Upper lobe of right lung (tissue), 1 donor: ENCODE measurements at places on chromosomes 7 and 10.

- no peaks in the 10 kb centered on the region for H3K36me3 ChIP-seq
- H3K27me3 ChIP-seq: no peaks in the 10 kb centered on the region
- DNase-seq: no peak
- no peaks in the 10 kb centered on the region for H3K4me1 ChIP-seq
Observed at GRCh38 chr7:74514131-74514591, 60.5 kb downstream of the GTF2IRD1 start.

DNA sequence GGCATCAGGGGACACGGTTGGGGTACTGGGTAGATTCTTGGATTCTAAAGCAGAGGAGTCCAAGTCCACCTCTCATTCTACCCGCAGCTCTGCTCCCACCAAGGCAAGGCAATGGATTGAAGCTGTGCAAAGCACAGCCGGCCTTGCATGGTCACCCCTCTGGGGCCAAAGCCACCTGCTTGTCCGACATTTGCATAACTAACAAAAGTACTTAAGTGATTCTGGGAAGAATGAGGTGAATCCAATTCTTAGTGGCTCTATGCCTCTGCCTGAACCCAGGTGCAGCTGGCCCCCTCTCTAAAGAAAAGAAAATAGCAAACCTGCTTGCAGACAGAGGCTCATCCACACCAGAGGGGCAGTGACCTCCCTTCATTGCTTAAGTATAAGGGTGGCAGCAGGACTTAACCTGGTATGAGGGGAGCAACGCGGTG is 10.7 kb upstream of the COBL start:
- H3K27ac ChIP-seq: no peak overlapping the region
- no peaks in the 10 kb centered on the region for H3K27me3 ChIP-seq
- H3K4me3 ChIP-seq: no peak overlapping the region
- no peaks in the 10 kb centered on the region for H3K36me3 ChIP-seq

GRCh38 chr10:132208462-132209050 is 21.8 kb downstream of the DPYSL4 start:
- H3K27ac ChIP-seq: no peak overlapping the region
- DNase-seq: no peak
- no peak overlapping the region for H3K4me3 ChIP-seq
- no peaks in the 10 kb centered on the region for H3K4me1 ChIP-seq

DNA sequence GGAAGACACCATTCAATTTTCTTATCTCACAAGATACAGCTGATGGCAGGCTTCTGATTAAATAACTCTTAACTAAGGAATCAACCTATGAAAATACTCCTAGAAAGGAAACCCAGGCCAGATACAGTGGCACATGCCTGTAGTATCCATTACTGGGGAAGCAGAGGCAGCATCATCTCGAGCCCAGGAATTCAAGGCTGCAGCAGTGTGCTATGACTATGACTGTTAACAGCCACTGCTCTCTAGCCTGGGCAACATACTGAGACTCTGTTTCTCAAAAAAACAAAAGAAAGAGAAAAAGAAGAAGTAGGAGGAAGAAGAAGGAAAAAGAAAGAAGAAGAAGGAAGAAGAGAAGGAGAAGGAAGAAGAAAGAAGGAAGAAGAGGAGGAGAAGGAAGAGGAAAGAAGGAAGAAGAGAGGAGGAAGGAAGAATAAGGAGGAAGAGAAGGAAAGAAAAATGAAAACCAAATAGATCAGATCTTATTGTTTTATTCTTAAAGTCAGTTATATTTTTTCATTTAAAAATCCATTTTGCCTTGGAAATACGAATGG is 18.0 kb downstream of the DPY19L1 start:
- no peaks in the 10 kb centered on the region for H3K27me3 ChIP-seq
- DNase-seq: no peak
- peaks cover 11% of the 10 kb centered on the region for H3K36me3 ChIP-seq
- H3K4me3 ChIP-seq: no peak overlapping the region
- H3K4me1 ChIP-seq: no peaks in the 10 kb centered on the region

GRCh38 chr10:46542567-46543465 is 13.6 kb downstream of the GPRIN2 start:
- no peak overlapping the region for H3K27ac ChIP-seq
- no peaks in the 10 kb centered on the region for H3K36me3 ChIP-seq
- H3K27me3 ChIP-seq: peaks cover 7% of the 10 kb centered on the region
- H3K4me3 ChIP-seq: no peak overlapping the region
- peaks cover 20% of the 10 kb centered on the region for H3K4me1 ChIP-seq
- DNase-seq: peak; percentile 66

GRCh38 chr10:79440281-79440680 is 5.1 kb downstream of the ZCCHC24 start:
- peaks cover 40% of the 10 kb centered on the region for H3K4me1 ChIP-seq
- no peak overlapping the region for H3K27ac ChIP-seq
- no peaks in the 10 kb centered on the region for H3K27me3 ChIP-seq
- no peaks in the 10 kb centered on the region for H3K36me3 ChIP-seq
- no peak overlapping the region for H3K4me3 ChIP-seq

- H3K4me3 ChIP-seq: no peak overlapping the region
- no peaks in the 10 kb centered on the region for H3K36me3 ChIP-seq
- DNase-seq: no peak
- peaks cover 4% of the 10 kb centered on the region for H3K4me1 ChIP-seq
Observed at GRCh38 chr10:18195060-18195799, 55.0 kb downstream of the CACNB2 start.

GRCh38 chr10:61837755-61838171 is 63.7 kb upstream of the ARID5B start:
- H3K4me1 ChIP-seq: peaks cover 30% of the 10 kb centered on the region
- no peak for DNase-seq
- H3K4me3 ChIP-seq: no peak overlapping the region
- no peaks in the 10 kb centered on the region for H3K36me3 ChIP-seq
- H3K27ac ChIP-seq: peak overlapping the region; percentile 63
- no peaks in the 10 kb centered on the region for H3K27me3 ChIP-seq

- no peaks in the 10 kb centered on the region for H3K4me1 ChIP-seq
- no peak overlapping the region for H3K4me3 ChIP-seq
- no peaks in the 10 kb centered on the region for H3K36me3 ChIP-seq
- no peak for DNase-seq
Observed at GRCh38 chr7:72321081-72321480, 91.1 kb downstream of the CALN1 start.

DNA sequence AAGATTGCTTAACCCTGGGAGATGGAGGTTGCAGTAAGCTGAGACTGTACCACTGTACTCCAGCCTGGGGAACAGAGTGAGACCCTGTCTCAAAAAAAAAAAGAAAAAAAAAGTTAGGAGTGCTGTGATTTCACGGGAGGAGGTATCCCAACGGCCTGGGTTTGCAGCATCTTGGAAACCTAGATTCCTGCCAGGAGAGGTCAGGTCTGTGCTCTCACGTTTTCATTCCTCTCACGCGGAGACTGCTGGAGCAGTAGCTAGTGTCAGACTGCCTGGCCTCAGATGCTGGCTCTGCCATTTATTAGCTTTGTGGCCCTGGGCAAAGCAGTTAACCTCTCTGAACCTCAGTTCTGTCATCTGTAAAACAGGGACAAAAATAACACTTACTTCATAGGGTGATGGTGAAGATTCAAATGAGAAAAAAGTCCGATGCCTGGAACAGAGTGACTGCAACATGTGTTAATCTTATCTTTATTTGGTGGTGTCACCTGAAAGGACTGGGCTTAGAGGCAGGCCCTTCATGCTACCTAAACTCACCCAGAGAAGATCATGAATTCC is 94.9 kb downstream of the GAD2 start:
- no peak overlapping the region for H3K27ac ChIP-seq
- H3K36me3 ChIP-seq: no peaks in the 10 kb centered on the region
- H3K27me3 ChIP-seq: peaks cover 4% of the 10 kb centered on the region
- no peak for DNase-seq

GRCh38 chr7:137848095-137848494 is 1.3 kb upstream of the DGKI start:
- H3K4me3 ChIP-seq: no peak overlapping the region
- no peaks in the 10 kb centered on the region for H3K36me3 ChIP-seq
- DNase-seq: no peak

DNA sequence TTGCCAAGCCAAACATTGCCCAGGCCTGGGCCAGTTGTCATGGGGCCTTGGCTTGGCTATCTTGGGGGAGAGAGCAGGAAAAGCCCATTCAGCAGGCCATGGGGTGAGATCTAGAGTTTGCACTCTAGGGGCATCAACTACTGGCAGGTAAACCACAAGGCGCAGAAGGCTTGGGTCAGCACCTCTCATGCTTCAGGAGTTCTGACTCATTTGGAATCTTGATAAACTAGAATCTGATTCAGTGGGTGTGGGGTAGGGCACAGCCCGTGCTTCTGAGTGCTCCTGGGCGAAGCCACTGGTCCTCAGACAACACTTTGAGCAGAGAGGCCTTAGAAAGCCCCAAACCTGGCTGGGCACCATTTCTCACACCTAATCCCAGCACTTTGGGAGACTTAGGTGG is 81.1 kb downstream of the RGS10 start:
- no peak overlapping the region for H3K4me3 ChIP-seq
- DNase-seq: no peak
- H3K4me1 ChIP-seq: no peaks in the 10 kb centered on the region
- peaks cover 5% of the 10 kb centered on the region for H3K36me3 ChIP-seq

GRCh38 chr10:130257897-130258296 is 121.7 kb downstream of the GLRX3 start:
- no peaks in the 10 kb centered on the region for H3K36me3 ChIP-seq
- no peaks in the 10 kb centered on the region for H3K27me3 ChIP-seq
- no peak overlapping the region for H3K4me3 ChIP-seq
- H3K4me1 ChIP-seq: no peaks in the 10 kb centered on the region
- no peak for DNase-seq

DNA sequence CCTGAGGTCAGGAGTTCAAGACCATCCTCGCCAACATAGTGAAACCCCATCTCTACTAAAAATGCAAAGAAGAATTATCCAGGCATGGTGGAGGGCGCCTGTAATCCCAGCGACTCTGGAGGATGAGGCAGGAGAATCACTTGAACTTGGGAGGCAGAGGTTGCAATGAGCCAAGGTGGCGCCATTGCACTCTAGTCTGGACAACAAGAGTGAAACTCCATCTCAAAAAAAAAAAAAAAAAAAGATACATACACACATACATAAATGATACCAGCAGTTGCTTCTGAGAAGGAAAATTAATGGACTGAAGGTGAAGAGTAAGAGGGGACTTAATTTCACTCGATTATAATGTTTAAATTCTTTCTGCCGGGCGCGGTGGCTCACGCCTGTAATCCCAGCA is 40.2 kb upstream of the PAX2 start:
- H3K27me3 ChIP-seq: peaks cover 63% of the 10 kb centered on the region
- no peak overlapping the region for H3K27ac ChIP-seq
- no peaks in the 10 kb centered on the region for H3K4me1 ChIP-seq
- H3K4me3 ChIP-seq: no peak overlapping the region
- H3K36me3 ChIP-seq: no peaks in the 10 kb centered on the region
- no peak for DNase-seq

GRCh38 chr7:151968357-151968756 is 12.1 kb downstream of the GALNTL5 start:
- DNase-seq: no peak
- no peak overlapping the region for H3K4me3 ChIP-seq
- H3K36me3 ChIP-seq: no peaks in the 10 kb centered on the region
- H3K27ac ChIP-seq: no peak overlapping the region

- H3K4me3 ChIP-seq: no peak overlapping the region
- no peaks in the 10 kb centered on the region for H3K27me3 ChIP-seq
- H3K4me1 ChIP-seq: no peaks in the 10 kb centered on the region
- H3K27ac ChIP-seq: no peak overlapping the region
- H3K36me3 ChIP-seq: no peaks in the 10 kb centered on the region
Observed at GRCh38 chr7:4166340-4166739, 515.8 kb upstream of the FOXK1 start.

- peaks cover 4% of the 10 kb centered on the region for H3K27me3 ChIP-seq
- no peak overlapping the region for H3K27ac ChIP-seq
- DNase-seq: no peak
- no peak overlapping the region for H3K4me3 ChIP-seq
Observed at GRCh38 chr7:158355456-158356065, 232.1 kb downstream of the PTPRN2 start.

- no peak overlapping the region for H3K4me3 ChIP-seq
- no peaks in the 10 kb centered on the region for H3K36me3 ChIP-seq
- DNase-seq: no peak
- H3K27ac ChIP-seq: no peak overlapping the region
- H3K4me1 ChIP-seq: no peaks in the 10 kb centered on the region
- H3K27me3 ChIP-seq: no peaks in the 10 kb centered on the region
Observed at GRCh38 chr10:3179174-3179573, 6.6 kb upstream of the PITRM1 start.

- peak overlapping the region; percentile 48 for H3K4me3 ChIP-seq
- no peaks in the 10 kb centered on the region for H3K4me1 ChIP-seq
- H3K27me3 ChIP-seq: peaks cover 22% of the 10 kb centered on the region
- no peaks in the 10 kb centered on the region for H3K36me3 ChIP-seq
- no peak for DNase-seq
Observed at GRCh38 chr7:29146888-29147609, 712 bp upstream of the CPVL start.

GRCh38 chr7:4107839-4108238 is 574.3 kb upstream of the FOXK1 start:
- no peaks in the 10 kb centered on the region for H3K4me1 ChIP-seq
- H3K27me3 ChIP-seq: no peaks in the 10 kb centered on the region
- no peak overlapping the region for H3K27ac ChIP-seq
- DNase-seq: no peak
- H3K4me3 ChIP-seq: no peak overlapping the region

- DNase-seq: no peak
- H3K4me3 ChIP-seq: no peak overlapping the region
- H3K36me3 ChIP-seq: no peaks in the 10 kb centered on the region
- H3K27ac ChIP-seq: no peak overlapping the region
- no peaks in the 10 kb centered on the region for H3K27me3 ChIP-seq
Observed at GRCh38 chr10:78371136-78371535, 337.5 kb downstream of the RPS24 start.

GRCh38 chr7:150322833-150323681 is at the start of the genes ACTR3C and LRRC61:
TSS of gene ACTR3C (minus strand) at chr7:150323545. CDS start at chr7:150295296, 28,249 bp downstream.
TSS of gene LRRC61 (plus strand) at chr7:150323355. CDS start at chr7:150336862, 13,507 bp downstream.
- H3K4me3 ChIP-seq: peak within 1 kb of the TSS; percentile 64
- peaks cover 22% of the 10 kb centered on the region for H3K4me1 ChIP-seq
- peaks cover 13% of the 10 kb centered on the region for H3K36me3 ChIP-seq
- no peaks in the 10 kb centered on the region for H3K27me3 ChIP-seq
- DNase-seq: peak; percentile 88

GRCh38 chr10:101995451-101996063 is 60.4 kb downstream of the ARMH3 start:
- no peak overlapping the region for H3K4me3 ChIP-seq
- peaks cover 5% of the 10 kb centered on the region for H3K4me1 ChIP-seq
- no peak for DNase-seq
- H3K27me3 ChIP-seq: no peaks in the 10 kb centered on the region

GRCh38 chr7:44937426-44937825 is 41.4 kb downstream of the MYO1G start:
- no peak overlapping the region for H3K27ac ChIP-seq
- H3K27me3 ChIP-seq: no peaks in the 10 kb centered on the region
- no peak for DNase-seq
- no peak overlapping the region for H3K4me3 ChIP-seq
- no peaks in the 10 kb centered on the region for H3K36me3 ChIP-seq
